Activated T-helper 1 cell treated with anti-CD3 and anti-CD28 coated beads, Interleukin-12 subunit alpha, Interleukin-12 subunit beta, Interleukin-2, Interleukin-4 antibody, amounts not matched to agents 30 ng/mL and 10 ng/mL and 1 ng/mL, durations not matched to agents 14 hours and 24 hours and 36 hours (primary cell): ENCODE measurements at places on chromosomes 12 and 14.

DNA sequence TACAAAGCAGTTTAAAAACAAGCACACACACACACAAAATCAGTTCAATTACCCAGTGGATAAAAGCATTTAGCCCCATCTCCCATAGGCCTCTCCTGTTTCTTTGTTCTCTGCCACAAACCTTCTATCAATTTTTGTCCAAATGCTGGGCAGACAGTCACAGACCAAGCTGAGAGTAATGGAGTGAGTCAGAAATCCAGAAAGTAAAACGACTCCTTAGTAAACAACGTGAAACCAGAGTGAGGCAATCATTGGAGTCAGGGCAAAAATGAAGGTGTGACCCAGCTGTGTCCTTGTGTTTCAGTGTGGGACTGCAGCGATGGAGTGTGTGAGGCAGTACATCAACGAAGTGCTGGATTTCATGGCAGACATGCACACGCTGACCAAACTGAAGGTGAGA, 102.0 kb downstream of the PRIMA1 start:
- no peak for DNase-seq

DNA sequence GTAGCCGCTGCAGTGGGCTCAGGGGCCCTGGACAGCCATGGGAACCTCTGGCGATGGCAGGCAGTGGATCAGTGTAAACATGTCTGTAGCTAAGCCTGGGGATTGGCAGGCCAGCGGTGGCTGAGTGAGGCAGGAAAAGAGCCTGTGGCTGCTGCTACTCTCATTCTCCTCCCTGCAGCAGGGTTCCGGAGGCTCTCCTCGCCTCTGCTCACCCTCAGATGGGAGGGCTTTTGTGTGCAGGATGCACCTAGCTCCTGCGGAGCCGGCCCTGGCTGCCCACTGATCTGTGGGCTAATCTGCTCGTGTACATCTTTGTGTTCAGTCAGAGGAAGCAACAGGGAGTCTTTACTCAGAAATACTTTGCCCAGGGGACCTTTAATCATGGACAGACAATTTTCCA, 59.5 kb downstream of the GALNT8 start:
- no peak for DNase-seq

GRCh38 chr12:29719381-29719780, 64.4 kb downstream of the TMTC1 start:
- DNase-seq, result no peak

- no peak for DNase-seq
Measured at GRCh38 chr12:2627835-2628191, 167.0 kb upstream of the FKBP4 start.

DNA sequence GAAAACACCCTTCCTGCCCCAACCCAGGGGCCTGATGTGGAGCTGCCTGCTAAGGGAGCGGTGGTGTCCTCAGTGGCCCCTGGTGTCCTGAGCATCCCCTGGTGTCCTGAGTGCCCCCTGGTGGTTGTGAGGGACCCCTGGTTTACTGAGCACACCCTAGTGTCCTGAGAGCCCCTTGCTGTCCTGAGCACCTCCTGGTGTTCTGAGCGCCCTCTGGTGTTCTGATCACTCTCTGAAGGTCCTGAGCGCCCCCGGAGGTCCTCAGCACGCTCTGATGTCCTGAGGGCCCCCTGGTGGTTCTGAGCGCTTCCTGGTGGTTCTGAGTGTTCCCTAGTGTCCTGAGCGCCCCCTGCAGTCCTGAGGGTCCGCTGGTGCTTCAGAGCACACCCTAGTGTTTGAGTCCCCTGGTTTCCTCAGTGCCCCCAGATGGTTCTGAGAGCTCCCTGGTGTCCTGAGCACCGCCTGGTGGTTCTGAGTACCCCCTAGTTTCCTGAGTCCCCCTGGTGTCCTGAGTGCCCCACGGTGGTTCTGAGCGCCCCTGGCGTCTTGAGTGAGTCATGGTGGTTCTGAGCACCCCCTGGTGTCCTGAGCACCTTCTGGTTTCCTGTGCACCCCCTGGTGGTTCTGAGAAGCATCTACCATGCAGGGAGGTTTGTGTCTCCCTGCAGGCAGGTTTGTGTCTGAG, 1004.2 kb downstream of the TMEM121 start:
- no peak for DNase-seq

DNA sequence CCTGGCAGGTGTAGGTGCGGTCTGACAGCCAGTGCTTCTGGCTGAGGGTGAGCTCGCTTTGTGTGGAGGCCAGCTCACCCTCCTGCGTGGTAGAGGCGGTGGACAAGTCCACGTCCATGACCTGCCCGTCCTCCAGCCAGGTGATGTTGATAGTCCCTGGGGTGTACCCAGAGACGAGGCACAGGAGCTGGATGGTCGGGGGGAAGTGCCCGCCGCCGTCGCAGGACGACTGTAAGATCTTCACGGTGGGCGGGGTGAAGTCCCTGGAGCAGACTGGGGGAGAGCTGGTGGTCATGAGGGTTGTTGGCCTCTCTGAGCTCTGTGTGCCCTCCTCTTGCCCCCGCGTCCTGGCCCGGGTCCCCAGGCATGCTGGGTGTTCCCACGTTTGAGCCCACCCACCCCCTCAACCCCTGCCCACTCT, 74.6 kb downstream of the TMEM121 start:
- no peak for DNase-seq

- DNase-seq, result no peak
Measured at GRCh38 chr12:49187184-49187583, 1.7 kb downstream of the TUBA1A start.

DNA sequence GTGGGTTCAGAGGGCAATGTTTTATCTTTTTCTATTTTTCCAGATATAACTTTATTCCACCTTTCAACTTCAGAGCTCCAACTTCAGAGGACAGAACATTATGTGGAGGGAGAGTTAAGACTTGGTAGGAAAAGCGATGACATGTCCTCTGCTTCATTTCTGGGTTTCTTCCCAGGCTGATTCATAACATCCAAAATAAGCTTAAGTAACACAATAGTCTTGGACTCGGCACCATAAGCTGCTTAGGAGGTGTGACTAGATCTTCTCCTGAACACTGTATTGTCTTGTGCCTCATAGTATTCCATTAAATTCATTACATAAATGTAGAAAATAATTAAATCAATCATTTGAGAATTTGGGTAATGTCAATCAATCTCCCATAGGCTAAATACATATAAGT, 95.5 kb upstream of the PDE3A start:
- DNase-seq, result no peak
